ENCODE measurements at places on chromosomes 7 and 10.

GRCh38 chr10:110113670-110114337, 93.6 kb upstream of the MXI1 start:
- DNase-seq, result no peak

DNA sequence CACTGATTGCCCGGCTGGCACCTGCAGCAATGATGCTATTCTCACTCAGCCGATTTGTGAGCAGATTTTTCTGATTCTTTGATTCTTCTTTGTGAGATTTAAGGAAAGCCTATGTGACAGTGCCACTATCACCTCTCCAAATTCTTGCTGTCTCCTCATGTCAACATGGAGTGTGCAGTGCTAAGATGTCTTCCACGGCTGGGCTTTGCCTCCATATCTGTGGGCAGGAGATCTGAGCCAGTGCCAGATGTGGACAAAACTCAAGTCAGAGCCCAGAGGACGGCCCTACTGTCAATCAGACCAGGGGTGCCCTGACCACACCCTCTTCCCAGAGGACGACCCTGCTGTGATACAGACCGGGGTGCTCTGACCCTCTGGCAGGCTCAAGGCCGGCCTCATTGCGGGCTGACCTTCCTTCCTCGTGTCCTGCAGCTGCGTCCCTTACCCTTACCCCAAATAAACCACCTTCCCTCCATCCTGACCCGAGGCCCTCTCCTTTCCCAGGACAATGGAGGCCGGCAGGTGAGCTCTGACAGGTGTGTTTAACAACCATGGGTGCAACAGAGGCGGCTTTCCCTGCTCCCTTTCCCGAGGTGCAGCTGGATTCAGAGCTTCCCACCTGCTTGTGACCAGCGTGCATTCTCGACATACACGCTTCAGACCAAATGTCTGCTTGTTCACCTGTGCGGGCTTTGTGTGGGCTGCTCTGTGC, 221.4 kb downstream of the ADARB2 start:
- no peak for DNase-seq

DNA sequence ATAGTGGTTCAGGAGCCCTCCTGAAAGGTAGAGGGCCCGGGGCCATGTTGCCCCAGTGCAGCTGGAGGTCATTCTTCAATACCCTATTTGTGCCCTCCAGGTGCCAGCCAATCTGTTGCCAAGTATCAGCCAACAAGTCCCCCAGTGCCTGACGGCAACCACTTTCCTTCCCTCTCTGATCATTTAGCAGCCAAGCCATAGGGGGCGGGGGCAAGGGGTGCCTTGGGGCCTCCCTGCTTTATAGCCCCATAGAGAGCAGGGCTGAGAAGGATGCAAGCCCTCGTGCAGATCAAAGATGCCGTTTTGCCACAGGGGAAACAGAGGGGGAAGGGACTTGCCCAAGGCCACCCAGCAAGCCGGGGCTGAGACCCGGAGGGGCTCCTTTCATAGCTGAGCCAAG, 149.0 kb upstream of the CHST15 start:
- DNase-seq, result no peak

DNA sequence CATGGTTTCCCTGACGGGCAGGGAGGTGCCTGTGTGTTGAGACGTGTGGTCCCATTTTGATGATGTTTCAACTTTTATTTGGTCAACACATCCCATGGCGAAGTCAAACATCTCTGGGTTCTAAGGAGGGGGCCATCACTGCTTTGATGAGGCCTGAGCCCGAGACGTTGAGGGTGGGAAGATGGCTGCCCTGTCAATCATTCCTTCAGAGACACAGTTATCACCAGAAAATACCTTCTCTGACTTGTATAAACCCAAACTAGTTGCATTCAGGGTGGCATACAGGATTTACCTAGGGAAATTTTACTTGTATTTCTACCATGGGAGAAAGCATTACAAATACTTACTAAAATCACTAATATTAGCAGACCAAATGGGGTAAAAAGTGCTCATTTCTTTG, 64.6 kb downstream of the VOPP1 start:
- no peak for DNase-seq

GRCh38 chr10:42973870-42974692, 102.8 kb upstream of the RET start:
- no peak for DNase-seq
